Left ventricle myocardium superior (tissue), 1 donor: ENCODE measurements at places on chromosomes 6 and 20.

- DNase-seq: no peak
Measured at GRCh38 chr6:151101161-151101815, 138.5 kb upstream of the AKAP12 start.

DNA sequence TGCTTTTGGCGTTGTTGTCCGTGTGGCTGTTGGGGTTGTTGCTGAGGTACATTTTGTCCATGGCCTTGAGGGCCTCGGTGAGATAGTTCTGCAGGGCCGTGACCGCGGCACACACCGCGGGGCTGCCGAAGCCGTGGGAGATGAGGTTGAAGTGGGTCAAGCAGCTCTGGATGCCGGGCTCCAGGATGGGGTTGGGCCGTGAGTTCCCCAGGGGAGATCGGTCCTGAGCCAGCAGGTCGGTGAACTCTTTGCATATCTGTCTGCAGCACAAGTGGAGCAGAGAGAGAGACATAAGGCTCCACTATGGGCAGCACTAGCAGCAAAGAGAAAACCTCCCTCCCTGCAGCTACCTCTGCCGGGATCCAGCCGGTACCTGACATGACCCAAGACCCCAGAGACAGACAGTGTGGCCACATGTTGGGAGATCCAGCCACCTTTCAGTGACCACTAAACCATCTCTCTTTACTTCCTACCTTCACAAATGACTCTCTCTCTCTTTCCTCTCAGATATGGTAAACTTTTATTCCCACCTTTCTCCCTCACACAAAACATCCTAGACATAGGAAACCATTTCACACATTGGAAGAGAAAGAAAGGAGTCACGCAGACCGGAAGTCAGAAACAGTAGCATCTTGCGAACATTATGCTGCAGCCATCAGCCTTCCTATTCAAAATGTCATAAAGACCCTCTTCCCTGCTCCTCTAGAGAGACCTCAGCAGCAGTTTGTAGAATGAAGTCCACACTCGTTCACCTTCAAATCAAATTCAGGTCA, 16.2 kb downstream of the TFAP2A start:
- no peak for DNase-seq

GRCh38 chr20:20624914-20625313, 87.5 kb downstream of the RALGAPA2 start:
- no peak for DNase-seq

GRCh38 chr6:75318900-75319299, 34.3 kb upstream of the TMEM30A start:
- no peak for DNase-seq

GRCh38 chr6:4157506-4157905, 22.1 kb upstream of the ECI2 start:
- no peak for DNase-seq

- no peak for DNase-seq
Measured at GRCh38 chr6:154070657-154071056, 31.6 kb downstream of the OPRM1 start.

DNA sequence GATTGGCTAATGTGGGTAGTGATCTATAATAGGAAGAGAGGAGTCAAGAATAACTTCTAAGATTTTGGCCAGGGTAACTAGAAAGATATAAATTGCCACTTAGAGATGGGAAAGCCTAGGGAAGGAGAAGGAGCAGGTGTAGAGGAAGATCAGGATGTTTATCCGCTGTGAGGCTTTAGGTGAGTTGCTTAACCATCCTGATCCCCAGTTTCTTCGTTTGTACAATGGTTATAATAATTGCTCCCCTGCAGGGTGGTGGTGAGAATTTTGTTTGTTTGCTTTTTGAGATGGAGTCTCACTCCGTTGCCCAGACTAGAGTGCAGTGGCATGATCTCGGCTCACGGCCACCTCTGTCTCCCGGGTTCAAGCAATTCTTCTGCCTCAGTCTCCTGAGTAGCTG, 2.4 kb upstream of the MYMX start:
- no peak for DNase-seq

GRCh38 chr20:56540415-56540814, 7.4 kb downstream of the FAM209B start:
- DNase-seq: no peak

DNA sequence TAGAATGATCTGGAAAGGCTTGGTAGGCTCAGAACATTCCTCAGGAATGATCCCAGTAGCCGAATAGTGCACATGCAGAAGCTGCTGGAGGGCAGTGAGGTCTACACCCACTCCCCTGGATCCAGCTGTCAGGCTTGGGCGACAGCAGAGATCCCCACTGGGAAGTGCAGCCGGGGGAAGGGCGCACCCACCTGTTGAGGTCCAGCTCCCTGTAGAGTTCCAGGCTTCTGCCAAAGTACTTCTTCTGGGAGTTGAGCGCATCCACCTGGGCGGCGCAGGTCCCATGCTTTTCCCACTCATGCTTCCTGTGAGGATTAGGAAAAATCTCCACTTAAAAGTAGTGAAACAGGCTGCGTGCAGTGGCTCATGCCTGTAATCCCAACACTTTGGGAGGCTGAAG, 17.6 kb downstream of the RNASET2 start:
- DNase-seq: no peak

DNA sequence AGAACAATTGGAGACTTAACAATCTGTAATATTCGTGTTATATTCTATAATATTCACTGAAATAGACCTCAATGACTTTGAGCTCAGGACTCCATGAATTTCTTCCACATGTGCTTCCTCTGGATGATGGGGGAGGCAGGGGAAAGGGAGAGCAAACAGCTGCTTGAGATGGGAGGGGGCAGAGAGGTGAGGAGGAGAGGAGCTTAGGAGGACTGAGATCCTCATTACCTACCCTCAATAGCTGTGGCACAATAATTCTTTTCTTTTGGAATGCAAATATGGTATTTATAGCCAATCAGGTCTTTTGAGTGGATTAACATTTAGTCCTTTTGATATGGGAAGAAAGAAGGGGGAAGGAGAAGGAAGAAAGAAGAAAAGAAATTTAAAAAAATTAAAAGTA, 64.1 kb upstream of the ZNF217 start:
- no peak for DNase-seq

GRCh38 chr6:107400616-107401147, 58.7 kb downstream of the PDSS2 start:
- DNase-seq: no peak

GRCh38 chr6:70673601-70674000, 5.9 kb downstream of the SMAP1 start:
- no peak for DNase-seq

DNA sequence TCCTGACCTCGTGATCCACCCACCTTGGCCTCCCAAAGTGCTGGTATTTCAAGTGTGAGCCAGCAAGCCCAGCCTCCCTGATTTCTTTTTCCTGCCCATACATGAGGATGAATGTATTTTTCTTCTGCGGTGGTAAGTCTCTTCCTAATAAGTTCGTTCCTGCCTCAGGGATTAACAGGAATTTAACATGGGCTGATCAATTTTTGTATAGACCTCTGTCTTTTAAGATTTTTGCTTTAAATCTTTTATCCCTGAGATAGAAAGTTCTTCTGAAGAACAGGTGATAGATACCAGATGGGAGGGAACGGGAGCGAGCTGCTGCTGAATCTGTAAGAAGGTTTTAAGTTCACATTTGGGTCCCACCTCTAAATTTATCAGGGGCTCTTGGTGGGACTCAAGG, 7.0 kb upstream of the ZNFX1 start:
- DNase-seq: no peak

- DNase-seq: peak; percentile 85
Measured at GRCh38 chr6:105199711-105200110, 19.9 kb upstream of the POPDC3 start.

DNA sequence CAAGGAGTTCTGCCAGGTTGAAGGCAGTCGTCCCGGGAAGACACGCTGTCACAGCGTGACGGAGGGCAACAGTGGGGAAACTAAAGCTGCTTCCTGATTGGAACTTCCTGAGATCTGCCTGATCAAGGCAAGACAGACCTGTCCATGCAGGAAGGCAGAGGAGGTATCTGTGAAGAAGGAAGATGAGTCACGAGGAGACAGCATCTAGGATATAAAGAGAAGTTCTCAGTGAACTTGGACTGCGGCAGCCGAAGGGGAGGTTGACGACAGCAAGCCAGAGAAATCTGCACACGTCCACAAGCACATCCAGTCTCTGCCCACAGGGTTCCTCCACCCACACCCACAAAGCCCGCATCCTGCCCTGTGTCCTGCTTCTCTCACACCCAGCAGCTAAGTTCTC, 38.6 kb downstream of the PREP start:
- DNase-seq: no peak

DNA sequence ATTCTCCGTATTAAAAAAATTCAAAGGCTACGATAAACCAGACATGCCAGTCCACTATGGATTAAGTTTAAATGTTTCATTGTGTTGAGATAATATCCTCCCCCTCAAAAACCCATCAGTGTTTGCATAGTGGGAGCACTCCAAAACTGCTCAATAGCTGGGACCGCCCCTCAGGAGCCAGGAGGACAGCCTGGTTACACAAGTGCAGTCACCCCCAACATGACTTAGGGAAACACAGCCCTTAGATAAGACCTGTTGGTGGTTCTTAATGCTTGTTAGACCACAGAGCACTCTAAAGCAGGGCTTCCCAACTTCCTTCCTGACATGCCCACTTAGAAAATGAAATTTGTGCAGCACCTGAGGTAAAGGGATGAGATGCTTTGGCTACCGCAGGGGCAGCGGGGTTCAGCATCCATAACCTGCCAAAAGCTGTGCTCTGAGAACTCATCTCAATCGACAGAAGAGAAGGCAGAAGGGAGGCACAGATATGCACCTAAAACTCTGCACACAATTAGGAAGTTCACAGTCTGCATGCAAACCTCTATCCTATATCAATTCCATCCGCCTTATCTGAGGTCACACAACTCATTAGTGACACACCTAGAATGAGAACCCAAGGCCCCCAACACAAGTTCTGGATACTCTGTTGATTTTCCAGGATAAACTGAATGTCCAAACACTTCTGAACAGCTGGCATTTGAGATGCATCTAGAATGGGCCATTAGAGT, 74.3 kb downstream of the RALGAPA2 start:
- DNase-seq: no peak

- no peak for DNase-seq
Measured at GRCh38 chr6:79783670-79784394, 152.7 kb downstream of the SH3BGRL2 start.

DNA sequence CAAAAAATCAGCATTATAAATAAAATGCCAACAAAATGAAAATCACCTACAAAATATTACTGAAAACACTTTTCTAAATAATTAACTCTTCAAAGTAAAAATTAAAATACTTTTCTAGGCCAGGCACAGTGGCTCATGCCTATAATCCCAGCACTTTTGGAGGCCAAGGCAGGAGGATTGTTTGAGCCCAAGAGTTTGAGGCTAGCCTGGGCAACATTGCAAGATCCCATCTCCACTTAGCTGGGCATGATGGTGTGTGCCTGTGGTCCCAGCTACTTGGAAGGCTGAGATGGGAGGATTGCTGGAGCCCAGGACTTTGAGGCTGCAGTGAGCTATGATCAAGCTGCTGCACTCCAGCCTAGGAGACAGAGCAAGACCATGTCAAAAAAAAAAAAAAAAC, 6.4 kb downstream of the SERPINB9 start:
- no peak for DNase-seq

GRCh38 chr20:44068316-44069201, 118.4 kb downstream of the JPH2 start:
- DNase-seq: no peak

DNA sequence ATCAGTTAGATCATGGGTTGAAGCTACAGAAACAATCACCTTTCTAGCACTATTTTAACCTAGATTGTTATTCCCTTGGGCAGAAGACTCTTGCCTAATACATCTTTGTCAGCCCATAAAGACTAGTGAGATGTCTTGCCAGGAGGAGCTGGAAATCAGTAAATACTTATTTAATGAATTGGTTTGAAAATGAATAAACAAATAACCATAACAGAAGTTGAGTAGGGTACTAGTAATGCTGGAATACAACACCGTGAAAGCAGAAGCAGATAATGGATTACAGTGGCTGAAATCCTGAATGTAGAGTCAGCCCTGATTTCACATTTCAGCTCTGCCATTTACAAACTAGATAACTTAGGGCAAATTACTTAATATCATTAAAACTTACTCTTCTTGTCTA, 236.1 kb downstream of the PACRG start:
- DNase-seq: no peak

DNA sequence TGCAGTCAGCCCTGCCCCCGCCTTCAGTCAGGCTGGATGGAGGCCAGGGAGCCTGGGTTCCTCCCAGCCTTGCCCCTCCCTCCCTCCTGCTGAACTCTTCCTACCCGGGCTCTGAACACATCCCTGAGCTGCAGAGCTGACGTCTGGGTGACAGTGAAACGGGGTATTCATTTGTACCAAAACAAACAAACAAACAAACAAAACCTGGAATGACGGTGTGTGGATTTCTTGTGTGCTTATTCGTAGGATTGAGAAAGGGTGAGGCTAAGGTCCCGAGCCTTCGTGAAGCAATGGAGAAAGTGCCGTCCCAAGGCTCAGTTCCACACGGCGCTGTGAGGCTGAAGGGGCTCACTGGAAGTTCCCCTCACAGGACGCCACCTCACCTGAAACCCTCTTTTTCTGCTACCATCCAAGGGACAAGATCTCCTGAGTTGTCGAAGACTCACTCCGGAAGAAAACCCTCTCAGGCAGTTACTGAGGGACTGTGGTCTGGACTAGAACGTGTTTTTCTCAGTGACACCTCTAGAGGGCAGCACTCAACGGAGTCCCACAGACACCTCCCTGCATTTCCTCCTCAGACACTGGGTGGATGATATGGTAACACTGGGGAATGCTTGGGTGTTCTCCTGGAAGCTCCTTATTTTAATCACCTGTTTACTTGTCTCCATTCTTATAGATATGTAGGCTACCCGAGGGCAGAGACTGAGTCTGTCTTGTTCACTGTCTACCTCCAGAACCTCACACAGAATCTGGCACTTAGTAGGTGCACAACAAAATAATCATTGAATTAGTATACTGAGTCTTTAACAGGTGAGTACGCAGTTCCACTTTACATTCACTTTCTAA, 27.3 kb downstream of the GSTA3 start:
- peak; percentile 48 for DNase-seq

- DNase-seq: no peak
Measured at GRCh38 chr6:56552187-56553130, 90.2 kb downstream of the DST start.

GRCh38 chr20:48657426-48658197, 170.2 kb downstream of the PREX1 start:
- peak; percentile 67 for DNase-seq

GRCh38 chr20:21699216-21699508, 6.3 kb upstream of the PAX1 start:
- DNase-seq: no peak
